CD4-positive, alpha-beta T cell treated with Interleukin-21 for 1 hour (primary cell): ENCODE measurements at places on chromosomes 5 and 9.

DNA sequence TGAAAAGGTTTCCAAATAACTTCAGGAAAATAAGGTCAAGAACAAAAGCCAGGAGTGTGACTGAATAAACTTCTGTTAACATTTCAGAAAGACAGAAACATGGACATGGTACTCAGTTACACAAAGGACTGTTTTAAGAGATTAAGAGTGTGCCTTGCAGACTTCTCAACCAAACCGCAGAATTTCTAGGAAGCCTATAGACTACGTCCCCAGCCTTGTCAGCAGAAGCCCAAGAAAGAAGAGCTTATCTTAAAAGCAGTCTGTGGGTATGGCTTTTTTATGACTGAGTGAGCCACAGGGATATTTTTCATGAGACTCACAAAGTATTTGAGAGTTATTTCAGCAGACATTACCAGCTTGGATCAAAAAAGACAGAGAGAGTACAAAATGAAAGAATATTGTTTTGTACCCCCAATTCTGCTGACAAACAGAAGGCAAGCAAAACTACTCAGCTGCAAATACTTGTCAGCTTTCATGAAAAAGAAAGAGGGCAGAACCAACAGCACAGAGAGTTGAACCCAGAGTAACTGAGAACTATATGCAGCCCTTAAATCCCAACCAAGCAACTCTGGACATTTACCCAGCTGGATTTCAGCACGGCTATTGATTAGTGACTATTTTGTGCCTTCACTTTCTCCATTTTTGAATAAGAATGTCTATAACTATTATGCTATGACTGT lies 711.0 kb upstream of the CTNND2 start:
- no peak for DNase-seq

DNA sequence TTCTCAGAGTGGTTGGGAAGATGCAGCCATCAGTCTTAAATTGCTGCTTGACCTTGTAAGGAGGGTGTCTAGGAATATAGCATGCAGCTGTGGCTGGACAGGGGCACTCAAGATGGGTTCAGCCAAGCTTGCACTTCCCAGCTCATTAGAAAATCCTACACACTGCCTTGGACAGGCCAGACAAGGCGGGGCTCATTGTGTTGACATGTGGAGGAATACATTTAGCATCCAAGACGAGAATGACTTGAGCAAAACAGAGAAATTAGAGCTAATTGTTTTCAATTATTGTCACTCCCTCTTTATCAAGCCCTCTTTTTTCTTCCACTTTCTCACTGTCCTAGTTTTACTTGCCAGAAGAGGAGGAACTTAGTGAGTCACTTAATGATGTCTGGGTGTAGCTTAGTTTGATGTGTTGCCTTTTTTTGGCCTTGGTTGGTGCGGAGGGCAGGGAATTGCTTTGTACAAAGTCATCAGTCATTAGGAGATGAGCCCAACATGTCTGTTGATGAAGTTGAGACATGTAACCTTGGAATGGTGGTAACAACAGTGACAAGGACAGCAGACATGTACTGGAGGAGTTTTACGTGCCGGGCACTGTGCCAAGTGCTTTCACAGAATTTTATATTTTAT lies 1219.3 kb upstream of the WWC1 start:
- DNase-seq, result no peak

- DNase-seq, result no peak
Measured at GRCh38 chr9:3951161-3951665, 348.7 kb downstream of the GLIS3 start.

DNA sequence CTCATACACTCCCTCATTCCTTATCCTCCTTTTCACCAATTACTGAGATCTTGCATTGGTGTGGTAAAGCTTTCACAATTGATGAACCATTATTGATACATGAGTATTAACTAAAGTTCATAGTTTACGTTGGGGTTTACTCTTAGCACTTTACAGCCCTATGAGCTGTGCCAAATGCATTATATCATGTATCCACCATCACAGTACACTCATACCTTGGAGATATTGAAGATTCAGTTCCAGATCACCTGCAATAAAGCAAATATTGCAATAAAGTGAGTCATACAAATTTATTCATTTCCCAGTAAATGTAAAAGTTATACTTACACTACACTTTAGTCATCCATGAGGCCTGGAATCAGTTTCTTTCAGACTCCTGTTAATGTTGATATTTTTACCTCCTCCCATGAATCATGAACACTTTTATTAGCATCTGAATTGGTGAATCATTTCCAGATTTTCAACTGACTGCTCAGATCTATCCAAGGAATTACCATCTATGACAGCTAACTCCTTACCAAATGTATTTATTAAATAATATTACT lies 546.6 kb upstream of the PTPRD start:
- no peak for DNase-seq

GRCh38 chr9:108860764-108861163 lies 1.3 kb upstream of the ACTL7A start:
- no peak for DNase-seq

DNA sequence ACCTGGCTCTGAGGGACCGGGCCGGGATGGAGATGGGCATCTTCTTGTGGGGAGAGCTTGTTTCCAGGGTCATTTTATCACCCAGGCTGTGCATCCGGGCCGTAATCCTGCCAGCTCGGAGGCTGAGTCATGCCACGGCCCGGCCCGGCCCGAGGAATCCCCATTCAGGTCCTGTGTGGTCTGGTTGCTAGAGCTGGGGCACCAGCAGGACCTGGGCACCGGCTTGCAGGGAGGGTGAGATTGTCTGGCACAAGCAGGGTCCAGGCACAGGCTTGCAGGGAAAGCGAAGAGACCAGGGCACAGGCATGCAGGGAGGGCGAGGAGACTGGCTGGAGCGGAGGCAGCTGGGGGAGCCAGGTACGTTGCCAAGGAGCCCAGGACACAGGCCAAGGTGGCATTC lies 106.8 kb downstream of the RXRA start:
- DNase-seq, result no peak

DNA sequence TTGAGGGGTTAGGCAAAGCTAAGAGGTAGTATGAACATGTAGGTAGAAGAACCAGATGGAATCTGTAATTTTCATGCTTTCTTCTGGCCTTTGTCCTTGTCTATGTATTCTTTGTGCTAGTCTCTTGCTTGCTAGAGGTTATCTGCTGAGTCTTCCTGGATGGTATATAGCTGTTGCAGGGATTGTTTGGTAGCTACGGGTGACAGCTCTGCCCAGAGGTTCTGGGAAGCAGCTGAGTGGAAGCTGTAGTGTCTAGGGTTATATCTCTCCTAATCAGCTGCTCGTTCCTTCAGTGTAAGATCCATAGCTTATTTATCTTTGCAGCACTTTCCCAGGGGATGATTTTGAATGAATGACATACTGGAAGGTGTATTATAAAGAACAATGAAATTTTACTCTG lies 100.3 kb downstream of the ATG10 start:
- no peak for DNase-seq

- no peak for DNase-seq
Measured at GRCh38 chr5:78025540-78025939, 249.4 kb upstream of the TBCA start.

- no peak for DNase-seq
Measured at GRCh38 chr5:42274913-42275312, 148.3 kb upstream of the GHR start.
